ENCODE measurements at places on chromosomes 1 and 21. TPM values are rescaled to one million over a fixed set of nuclear protein-coding genes. Genes with fewer than 3 reads are reported as not detected.

- no peaks in the 10 kb centered on the region for H3K27me3 ChIP-seq
- DNase-seq: no peak
- no peaks in the 10 kb centered on the region for H3K4me1 ChIP-seq
- no peak overlapping the region for H3K4me3 ChIP-seq
- no peaks in the 10 kb centered on the region for H3K36me3 ChIP-seq
- no peak overlapping the region for H3K27ac ChIP-seq
Measured at GRCh38 chr1:104056786-104057185, 307.1 kb downstream of the AMY1C start.

Gene MYOM3
- not detected for total RNA-seq

Gene DPT
- not detected for total RNA-seq

Gene AKR7A3
- total RNA-seq: 0.29 TPM

DNA sequence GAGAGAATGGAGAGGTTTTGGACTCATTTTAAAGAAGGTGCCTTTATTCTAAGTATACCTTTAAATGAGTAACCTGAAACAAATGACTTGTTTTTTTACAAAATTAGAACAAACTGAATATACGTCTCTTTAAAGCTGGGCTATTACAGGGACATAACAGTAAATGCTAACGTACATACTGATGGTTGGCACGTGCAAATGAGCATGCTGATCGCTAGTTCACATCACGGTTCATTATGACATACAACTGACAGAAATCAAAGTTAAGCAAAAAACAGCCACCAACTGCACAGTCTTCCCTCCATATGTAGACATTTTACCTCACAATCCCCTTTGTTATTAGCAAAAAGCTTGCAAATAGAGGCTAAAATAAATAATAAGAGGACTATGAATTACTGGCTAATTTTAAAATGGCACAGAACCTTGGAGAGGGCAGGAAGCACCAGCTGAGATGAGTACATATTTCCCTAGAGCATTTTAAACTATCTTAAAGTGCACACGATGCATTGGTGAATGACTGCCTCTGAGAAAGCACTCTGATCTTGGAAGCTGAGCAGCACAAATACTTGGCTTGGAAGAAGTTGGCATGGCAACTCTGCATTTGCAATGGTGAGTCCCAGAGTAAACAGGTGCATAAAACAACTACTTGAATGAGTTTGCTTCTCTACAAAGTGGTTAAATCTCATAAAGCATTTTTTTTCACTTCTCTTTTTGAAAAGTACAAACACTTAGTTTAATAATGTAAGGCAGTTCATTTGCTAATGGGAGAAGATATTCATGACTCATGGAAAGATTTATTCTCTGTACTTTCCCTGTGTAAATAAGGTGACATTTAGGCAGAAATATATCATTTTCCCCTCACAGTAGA is 204.7 kb downstream of the LHX8 start:
- no peaks in the 10 kb centered on the region for H3K4me1 ChIP-seq
- H3K27ac ChIP-seq: no peak overlapping the region
- DNase-seq: no peak
- no peaks in the 10 kb centered on the region for H3K27me3 ChIP-seq
- H3K36me3 ChIP-seq: no peaks in the 10 kb centered on the region
- no peak overlapping the region for H3K4me3 ChIP-seq

DNA sequence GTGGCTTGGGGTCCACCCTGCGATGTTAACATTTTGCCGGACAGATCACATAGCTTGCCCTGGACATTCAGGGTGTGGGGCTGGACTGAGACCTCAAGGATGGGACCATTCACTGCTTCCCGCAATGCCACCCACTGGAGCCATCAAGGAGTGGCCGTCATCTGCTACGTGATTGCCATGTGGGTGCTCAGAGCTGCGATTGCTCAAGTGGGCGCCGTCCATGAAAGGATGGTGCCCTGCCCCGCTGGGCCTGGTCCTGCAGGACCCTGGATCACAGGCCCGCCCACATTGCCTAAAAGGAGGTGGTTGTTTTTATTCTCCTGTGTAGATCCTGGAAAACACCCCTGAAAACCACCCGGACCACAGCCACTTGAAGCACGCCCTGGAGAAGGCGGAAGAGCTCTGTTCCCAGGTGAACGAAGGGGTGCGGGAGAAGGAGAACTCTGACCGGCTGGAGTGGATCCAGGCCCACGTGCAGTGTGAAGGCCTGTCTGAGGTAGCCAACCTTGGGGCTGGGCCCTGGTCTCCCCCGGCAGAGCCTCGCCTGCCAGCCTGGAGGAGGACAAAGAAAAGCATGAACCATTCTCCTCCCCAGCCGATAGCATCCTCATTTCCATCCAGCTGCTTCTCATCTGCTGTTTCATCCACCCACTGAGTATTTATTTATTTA is 40.4 kb downstream of the ATP5PO start:
- no peak overlapping the region for H3K4me3 ChIP-seq
- H3K27me3 ChIP-seq: no peaks in the 10 kb centered on the region
- no peaks in the 10 kb centered on the region for H3K36me3 ChIP-seq
- H3K4me1 ChIP-seq: no peaks in the 10 kb centered on the region
- H3K27ac ChIP-seq: no peak overlapping the region

Gene CATSPERE
- 0.24 TPM for total RNA-seq

- H3K4me1 ChIP-seq: no peaks in the 10 kb centered on the region
- no peaks in the 10 kb centered on the region for H3K36me3 ChIP-seq
- no peak overlapping the region for H3K4me3 ChIP-seq
- H3K27me3 ChIP-seq: no peaks in the 10 kb centered on the region
- no peak for DNase-seq
Measured at GRCh38 chr1:209406595-209406994, 176.9 kb upstream of the CAMK1G start.

Gene AMY1C
- not detected for total RNA-seq

DNA sequence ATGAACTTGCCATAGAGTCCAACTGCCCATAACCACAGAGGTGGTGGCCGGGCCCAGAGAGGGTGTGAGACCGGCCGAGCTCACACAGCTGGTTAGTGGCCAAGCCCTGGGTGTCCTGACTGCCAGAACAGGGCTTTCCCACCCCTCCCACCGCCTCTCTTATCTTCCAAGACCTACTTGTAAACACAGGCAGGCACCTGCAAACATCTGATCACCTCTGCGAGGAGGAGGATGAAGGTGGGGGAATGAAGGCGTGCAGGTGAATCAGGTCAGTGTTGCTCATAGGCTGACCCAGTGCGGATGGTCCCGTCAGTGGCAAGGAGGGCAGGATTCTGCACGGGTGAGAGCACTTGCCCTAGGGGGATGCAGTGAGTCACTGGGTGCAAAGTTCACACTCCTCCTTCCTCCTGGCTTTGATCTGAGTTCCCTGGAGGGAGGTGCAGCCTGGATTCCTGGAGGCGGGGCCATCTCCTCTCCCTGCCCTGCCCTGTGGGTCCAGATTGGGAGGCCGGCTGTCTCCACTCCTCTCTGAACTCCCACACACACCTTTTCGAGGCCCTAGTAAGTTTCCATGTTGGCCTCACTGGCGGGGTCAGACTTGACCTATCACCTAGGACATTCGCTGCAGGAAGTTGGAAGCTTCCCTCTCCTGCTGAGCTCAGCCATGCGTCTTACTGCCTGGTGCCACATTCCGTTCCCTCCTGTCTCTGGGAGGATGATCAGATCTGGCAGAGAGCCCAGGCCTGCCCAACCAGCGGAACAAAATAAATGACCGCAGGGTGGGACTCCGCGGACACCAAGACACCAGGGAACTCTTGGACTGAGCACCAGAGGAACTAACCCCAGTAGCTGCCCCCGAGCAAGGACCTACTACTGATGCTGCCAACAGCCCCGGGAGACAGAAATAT is 7.3 kb downstream of the UQCRHL start:
- H3K27ac ChIP-seq: no peak overlapping the region
- no peaks in the 10 kb centered on the region for H3K4me1 ChIP-seq
- H3K4me3 ChIP-seq: no peak overlapping the region
- H3K27me3 ChIP-seq: no peaks in the 10 kb centered on the region
- H3K36me3 ChIP-seq: no peaks in the 10 kb centered on the region

DNA sequence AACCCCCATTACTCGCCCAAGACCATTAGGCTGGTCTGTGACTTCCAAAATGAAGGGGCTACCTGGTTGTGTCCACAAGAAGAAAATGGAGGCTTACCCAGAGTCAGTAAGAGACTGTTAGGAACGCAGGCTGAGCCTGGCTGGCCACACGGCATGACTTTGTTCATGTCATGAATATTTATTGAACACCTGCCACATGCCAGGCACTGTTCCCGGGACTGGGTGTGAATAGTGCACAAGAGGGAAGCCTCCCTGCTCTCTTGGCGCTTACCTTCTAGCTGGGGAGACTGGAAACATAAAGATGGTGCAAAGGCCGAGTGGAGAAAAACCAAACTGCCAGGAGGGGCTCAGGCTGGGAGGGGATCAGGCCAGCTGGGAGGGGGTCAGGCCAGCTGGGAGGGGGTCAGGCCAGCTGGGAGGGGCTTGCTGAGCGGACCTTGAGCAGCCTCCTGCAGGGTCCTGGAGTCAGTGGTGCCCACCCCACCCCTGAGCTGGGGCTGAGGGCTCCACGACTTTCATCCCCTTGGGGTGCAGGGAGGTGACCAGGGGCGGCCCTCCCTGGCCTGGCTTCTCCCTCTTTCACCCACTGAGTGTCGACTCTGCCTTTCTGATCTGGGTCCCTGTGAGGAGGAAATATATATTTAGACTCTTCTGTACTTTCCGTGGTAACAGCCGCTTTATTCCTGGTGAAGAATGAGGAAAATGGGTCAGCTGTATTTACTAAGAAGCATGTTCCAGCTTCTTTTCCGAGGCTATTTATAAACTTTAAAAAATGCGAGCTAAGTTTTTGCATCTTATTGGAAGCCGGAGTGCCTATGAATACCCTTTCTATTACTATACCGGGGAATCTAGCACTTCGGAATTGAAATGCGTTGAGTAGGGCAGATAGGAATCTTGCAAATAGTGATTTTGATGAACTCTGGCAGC is 139.0 kb downstream of the CAMTA1 start:
- no peak overlapping the region for H3K4me3 ChIP-seq
- no peaks in the 10 kb centered on the region for H3K27me3 ChIP-seq
- H3K4me1 ChIP-seq: no peaks in the 10 kb centered on the region
- no peaks in the 10 kb centered on the region for H3K36me3 ChIP-seq

Gene PODN
- not detected for total RNA-seq

Gene DIO1
- total RNA-seq: not detected

DNA sequence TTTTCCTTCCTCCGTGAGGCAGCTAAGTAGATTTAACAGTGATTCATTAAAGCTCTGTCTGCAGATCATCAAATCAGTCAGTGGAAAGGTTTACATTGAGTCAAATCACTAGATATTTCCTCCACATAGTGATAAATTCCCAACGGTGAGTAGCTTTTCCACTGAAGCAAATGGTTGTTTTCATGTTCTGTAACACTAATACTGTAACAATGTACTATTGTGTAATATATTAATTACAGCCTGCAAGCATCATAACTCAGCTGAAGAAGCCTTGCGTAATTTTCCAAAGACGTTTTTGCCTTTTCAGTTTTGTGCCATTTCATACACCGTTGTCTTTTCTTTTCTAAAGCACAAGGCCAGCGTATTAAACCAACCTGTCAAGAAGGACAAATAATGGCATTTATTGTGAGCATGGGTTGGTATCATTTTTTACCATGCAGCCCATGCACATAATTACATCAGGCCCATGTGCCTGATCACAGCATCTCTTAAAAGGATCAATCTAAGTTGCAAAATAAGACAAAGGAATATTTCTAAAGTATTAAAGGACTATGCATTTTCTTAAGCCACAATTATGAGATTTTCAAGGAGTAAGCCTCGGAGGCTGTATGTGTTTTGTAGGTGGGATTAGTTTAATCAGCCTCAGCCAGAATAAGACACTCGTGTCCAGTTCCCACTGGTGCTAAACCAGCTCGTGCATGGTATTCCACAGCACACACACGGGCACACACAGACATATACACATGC is 16.7 kb upstream of the PDE9A start:
- no peak overlapping the region for H3K27ac ChIP-seq
- H3K4me3 ChIP-seq: no peak overlapping the region
- no peak for DNase-seq

Gene SKI
- 38.4 TPM for total RNA-seq

Gene SYNC
- not detected for total RNA-seq

Gene LCE1A
- total RNA-seq: not detected

DNA sequence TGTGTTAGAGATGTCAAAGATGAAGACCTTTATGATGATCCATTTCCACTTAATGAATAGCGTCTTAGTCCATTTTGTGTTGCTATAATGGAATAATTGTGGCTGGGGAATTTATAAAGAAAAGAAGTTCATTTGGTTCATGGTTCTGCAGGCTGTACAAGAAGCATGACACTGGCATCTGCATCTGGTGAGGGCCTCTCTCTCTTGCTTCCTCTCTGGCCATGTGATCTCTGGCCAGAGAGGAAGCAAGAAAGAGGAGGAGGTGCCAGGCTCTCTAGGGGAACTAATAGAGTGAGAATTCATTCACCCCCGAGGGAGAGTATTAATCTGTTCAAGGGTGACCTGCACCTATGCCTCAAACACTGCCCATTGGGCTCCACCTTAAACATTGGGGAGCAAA is 242.8 kb downstream of the DISC1 start:
- H3K27me3 ChIP-seq: no peaks in the 10 kb centered on the region
- no peaks in the 10 kb centered on the region for H3K36me3 ChIP-seq
- H3K4me3 ChIP-seq: no peak overlapping the region
- H3K27ac ChIP-seq: no peak overlapping the region

DNA sequence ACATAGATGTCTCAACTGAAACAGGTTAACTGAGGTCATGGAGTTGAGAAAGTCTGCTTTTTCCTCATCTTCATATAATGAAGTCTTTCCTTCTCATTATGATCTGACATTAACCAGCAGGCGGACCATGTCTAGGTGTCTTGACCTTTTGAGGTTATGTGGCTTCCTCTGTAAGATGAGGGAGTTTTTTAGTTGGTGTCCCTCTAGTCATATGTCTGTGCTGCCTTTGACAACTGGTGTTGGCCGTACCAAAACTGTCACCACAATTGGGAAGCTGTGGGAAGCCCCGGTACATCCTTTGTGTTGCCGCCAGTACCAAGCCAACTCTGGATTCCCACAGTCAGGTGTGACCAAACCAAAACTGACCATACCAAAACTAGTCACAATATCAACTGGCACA is 105.1 kb downstream of the PBX1 start:
- no peak overlapping the region for H3K4me3 ChIP-seq
- H3K36me3 ChIP-seq: no peaks in the 10 kb centered on the region
- no peaks in the 10 kb centered on the region for H3K4me1 ChIP-seq
- no peak overlapping the region for H3K27ac ChIP-seq
- no peak for DNase-seq

Gene CFHR1
- total RNA-seq: not detected

DNA sequence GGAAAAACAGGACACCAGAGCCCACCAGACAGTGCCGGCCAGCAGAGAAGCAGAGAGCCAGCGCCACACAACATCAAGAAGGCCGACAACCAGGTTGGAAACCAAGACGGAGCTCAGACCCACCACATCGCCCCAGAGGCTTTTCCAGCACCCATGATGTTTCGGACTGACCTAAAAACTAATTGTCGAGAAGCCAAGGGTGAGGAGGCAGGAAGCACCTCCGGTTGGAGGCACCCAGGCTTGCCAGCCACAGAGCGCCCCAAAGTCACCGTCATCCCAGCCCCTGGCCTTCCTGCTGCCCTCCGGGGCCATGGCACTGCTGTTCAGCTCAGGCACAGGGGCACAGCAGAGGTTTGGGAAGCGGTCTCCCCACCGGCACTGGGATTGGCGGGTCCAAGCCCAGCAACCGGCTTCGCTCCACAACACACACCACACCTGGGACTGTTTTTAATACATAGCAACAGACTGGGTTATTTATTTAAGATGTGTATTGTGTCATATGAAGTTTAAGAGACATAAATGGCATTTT is 67.2 kb downstream of the SLC37A1 start:
- H3K4me3 ChIP-seq: no peak overlapping the region
- H3K36me3 ChIP-seq: no peaks in the 10 kb centered on the region
- H3K4me1 ChIP-seq: no peaks in the 10 kb centered on the region
- H3K27me3 ChIP-seq: no peaks in the 10 kb centered on the region
- no peak overlapping the region for H3K27ac ChIP-seq
- no peak for DNase-seq

- H3K27me3 ChIP-seq: peaks cover 6% of the 10 kb centered on the region
- no peaks in the 10 kb centered on the region for H3K4me1 ChIP-seq
- H3K36me3 ChIP-seq: no peaks in the 10 kb centered on the region
- H3K27ac ChIP-seq: no peak overlapping the region
Measured at GRCh38 chr1:201347498-201348210, 29.8 kb downstream of the TNNT2 start.

All from CD8-positive, alpha-beta memory T cell (primary cell).